Amygdala (tissue), 56 donors: ENCODE measurements at places on chromosomes 7 and 10.

GRCh38 chr7:135905355-135905754, 71.8 kb downstream of the MTPN start:
- DNase-seq = no peak

DNA sequence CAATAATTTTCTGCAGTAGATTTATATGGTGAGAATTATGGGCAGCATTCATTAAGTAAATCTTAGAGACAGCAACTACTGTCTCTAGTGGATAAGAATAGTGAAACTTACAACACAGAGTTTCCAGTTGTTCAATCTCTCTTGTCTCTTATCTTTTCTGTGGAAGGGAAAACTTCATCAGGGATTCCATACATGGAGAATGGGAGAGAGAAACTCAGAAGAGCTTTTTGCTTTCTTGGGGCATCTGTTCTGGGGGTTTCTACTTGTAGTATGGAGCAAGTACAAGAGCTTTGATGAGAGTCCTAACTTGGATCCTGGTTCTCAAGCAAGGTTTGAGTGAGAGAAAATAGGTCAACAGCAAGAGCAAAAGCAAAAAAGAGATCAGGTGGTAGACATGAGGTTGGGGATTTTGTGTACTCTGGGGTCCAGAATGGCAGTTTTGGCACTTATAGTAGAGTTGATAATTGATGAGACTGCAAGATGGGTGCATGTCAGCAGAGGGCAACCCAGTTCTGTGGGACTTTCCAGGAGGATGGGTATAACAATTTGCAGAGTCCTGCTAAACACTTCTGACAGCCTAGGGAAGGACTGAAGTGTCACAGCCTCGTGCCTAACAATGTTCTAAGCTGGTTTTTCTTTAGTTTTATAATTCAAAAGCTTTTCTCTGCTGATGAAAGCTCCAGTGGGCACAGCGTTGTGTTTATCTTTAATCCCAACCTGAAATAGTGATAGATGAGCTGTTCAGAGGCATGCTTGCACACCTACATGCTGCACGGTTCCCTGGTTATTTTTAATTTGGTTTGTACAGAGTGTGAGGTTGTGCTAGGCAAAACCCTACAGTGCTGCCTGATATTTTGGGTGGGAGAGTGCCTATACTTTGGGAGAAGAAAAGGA, 32.0 kb upstream of the STRIP2 start:
- DNase-seq = no peak

GRCh38 chr10:7585228-7585627, 81.5 kb downstream of the ITIH5 start:
- no peak for DNase-seq

DNA sequence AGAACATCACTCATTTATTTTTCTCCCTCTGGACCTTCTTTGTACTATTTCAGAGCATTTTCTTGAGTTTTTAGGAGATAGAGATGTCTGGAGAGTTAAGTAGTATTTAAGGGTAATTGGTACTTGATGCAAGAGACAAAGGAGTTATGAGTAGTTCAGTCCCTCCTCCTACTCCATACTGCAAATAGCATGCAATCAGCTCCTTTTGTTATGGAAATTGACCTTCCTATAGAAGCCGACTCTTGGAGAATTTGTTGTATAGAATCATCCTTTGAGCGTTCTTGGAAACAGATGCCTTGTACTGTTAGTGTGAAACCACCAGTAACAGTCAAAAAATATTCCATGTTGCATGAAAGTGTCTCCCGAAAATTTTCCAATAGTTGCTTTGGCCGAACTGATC, 428.2 kb upstream of the GALNT17 start:
- DNase-seq = no peak

DNA sequence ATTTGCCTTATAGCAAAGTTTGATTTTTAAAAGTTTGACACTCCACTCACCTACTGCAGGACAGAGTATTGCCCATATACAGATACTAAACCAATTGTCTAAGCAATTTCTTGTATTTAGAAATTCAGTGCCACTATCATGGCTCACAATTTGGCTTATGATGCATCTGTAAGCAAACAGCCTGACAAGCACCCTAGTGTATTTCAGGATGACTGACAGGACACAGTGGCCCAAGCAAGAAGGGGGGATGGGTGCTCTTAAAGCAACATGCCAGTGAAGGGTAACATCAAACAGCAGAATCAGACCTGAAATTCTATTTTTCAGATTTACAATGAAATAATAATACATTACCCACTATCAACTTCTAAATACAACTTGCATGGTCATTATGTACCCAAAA, 30.5 kb downstream of the CTNNA3 start:
- DNase-seq = no peak

GRCh38 chr10:12150163-12150562, 20.7 kb downstream of the SEC61A2 start:
- no peak for DNase-seq

DNA sequence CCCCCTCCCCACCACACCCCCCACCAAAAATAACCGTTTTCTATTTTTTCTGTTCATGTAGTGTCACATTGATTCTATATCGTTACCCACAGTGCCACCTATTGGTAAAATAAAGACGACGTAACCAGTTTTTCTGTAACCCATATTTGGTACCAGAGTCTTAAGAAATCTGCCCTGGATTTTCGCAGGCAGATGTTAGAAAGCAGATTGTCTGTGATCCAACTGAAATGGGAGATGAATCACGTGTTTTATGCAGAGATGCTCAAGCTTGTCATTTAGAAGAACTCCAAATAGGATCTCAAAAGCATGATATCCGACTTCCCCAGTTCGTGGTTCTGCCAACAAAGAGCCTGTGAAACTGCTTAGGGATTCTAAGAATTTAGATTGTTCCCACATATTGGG, 261.1 kb upstream of the CSTF2T start:
- no peak for DNase-seq

- no peak for DNase-seq
These were observed 208.3 kb downstream of the USP6NL start for GRCh38 chr10:11403116-11403515.

DNA sequence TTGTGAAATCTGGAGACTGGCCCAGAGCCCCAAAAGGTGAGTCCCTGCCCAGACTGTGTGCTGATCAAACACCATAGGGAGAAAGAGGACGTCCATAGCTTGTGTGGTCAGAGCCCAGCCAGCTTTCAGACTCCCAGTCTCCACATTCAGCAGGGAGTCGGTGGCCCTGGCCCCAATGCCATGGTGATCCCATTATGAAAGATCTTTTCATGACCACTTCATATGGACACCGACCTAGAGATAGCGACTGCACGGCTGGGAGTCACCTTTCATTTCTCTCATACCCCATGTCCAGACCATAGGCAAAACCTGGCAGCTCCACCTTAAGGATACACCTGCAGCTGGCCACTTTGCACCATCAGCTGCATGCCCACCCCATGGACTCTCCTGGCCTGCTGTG, 126.4 kb downstream of the ARHGAP22 start:
- DNase-seq = no peak
